ENCODE measurements at places on chromosomes 3 and 15.

DNA sequence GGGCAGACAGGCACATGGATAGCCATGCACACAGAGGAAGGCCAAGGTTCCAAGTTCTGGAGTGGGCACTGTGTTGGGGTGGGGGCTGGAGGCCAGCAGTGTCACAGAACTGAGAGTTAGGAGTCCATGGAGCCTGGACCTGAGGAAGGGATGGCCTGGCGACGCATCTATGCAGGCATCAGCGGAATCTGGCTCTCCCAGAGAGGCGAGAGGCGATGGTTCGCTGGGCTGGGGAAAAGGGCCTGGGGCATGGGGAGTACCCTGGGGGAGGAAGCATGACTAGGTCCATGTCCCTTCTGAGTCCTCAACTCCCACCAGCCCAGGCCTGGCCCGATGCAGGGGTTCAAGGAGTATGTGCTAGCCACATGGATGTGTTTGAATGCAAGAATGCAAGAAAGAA is 192.8 kb upstream of the LINGO1 start:
- no peak for DNase-seq

- DNase-seq = no peak
Measured at GRCh38 chr3:62538691-62539356, 165.5 kb upstream of the FEZF2 start.

GRCh38 chr15:76209942-76210341 is 101.3 kb downstream of the ETFA start:
- no peak for DNase-seq

DNA sequence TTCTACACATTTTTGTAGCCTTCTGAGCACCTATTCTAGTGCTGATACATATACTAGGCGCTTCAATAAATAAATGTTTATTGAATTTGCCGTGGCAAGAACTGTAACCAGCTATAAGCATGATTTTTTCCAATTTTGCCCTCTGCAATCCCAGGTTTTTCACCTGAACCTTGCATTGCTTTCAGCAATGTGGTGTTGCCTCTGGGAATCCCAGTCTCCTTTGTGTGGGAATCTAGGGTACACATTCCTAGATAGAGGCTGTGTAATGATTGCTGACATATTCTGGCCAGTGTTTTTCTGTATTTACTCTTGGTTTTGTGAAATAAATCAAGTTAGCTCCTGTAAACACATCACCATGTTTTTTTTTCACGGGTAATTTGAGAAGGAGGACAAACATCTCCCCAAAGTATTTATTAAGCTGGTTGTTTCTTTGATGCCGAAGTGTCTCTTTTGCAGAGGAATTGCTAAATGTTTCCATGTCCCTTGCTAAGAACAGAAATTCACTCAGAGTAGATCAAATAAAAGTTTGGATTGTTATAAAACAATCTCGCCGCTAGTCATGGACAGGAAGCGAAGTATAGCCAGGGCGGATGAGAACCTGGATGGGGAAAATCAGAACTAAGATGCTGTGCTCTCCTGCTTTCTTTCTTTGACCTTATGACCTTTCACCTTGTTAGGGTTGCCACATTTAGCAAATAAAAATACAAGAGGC is 1.2 kb downstream of the CFAP91 start:
- DNase-seq = no peak

GRCh38 chr15:70793694-70794093 is 30.3 kb upstream of the UACA start:
- DNase-seq = no peak

GRCh38 chr3:186603159-186603558 is 9.7 kb upstream of the AHSG start:
- no peak for DNase-seq

- DNase-seq = no peak
Measured at GRCh38 chr15:85128621-85129020, 147.0 kb downstream of the PDE8A start.

- no peak for DNase-seq
Measured at GRCh38 chr3:120503727-120504616, 53.2 kb upstream of the FSTL1 start.

DNA sequence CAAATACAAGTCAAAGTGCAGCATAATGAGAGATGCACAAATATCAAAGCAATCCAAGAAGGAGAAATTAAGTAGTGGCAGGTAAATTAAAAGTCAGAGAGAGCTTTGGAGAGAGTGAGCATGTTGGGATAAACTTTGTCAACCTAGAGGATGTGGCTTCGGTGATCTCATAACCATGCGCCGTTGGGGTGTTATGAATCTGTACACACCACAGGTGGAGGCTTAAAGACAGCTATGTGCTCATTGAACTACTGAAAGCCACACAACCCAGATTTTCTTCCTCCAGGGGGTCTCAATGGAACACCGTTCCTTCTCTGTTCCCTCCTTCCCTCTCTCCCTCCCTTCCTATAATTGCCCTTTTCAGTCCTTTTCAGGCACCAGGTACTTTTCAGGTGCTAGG is 52.0 kb downstream of the SUCNR1 start:
- DNase-seq = no peak

Measured in GM04503 (cell line).